CD4-positive, CD25-positive, alpha-beta regulatory T cell (primary cell): ENCODE measurements at places on chromosomes 5 and 9. TPM values are rescaled to one million over a fixed set of nuclear protein-coding genes. Genes with fewer than 3 reads are reported as not detected.
A peak's percentile ranks its signal among the peaks of the same experiment; 100 is the strongest.

Gene NRG2
- polyA plus RNA-seq, result not detected

Gene SLC27A4
- 8.7 TPM for polyA plus RNA-seq

DNA sequence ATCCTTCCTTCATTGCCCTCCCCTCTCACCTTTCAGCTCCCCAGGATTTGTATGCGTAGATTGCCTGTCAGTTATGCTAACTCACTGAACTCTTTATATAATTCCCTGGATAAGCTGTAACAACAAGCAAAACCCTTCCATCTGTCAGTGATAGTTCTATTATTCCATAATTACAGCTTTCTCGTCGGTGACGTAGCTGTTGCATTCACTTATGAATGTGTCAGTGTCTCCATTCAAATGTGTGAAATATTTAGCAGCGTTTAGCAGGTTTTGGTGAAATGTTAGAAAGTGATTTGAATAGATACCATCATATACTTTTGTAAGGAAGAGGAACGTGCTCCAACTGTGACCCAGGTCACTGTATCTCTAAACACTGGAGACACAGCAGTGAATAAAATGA lies 45.2 kb downstream of the PIP5K1B start:
- no peak overlapping the region for H3K4me3 ChIP-seq
- peaks cover 1% of the 10 kb centered on the region for H3K27me3 ChIP-seq
- no peaks in the 10 kb centered on the region for H3K4me1 ChIP-seq
- H3K36me3 ChIP-seq, result no peaks in the 10 kb centered on the region

DNA sequence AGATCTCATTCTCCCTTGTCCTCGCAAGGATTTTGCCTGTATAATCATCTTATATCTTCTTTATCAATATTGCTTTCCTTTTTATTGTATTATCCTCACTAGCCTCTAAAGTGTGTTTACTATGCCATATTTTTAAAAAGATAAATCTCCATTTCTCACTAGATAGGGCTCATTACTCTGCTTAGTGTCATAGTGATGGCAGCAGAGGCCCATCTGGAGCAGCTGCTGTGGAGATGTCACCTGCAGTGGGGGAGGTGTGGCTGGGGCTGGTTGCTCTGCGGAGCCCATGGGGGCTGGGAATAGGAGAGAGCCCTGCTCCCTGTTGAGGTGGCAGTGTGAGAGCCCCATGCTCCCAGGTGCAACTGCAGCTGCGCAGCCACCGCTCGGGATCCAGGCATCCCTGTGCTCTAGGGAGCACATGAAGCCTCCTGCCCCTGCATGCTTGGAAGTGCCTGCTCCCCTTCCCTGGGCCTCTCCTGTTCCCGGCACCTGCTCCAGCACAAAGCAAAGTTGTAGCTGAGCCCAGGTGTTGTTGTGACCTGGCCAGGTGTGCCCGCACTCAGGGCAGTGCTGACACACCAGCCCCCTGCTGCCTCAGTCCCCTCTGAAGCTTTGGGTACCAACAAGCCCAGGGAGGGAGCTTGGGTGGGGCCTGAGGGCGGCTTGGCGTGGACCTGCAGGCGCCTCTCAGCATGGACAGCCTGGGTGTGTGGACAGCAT lies 144.6 kb upstream of the MRPS30 start:
- H3K4me1 ChIP-seq, result no peaks in the 10 kb centered on the region
- no peaks in the 10 kb centered on the region for H3K27me3 ChIP-seq
- no peaks in the 10 kb centered on the region for H3K36me3 ChIP-seq

Gene PTPRD
- not detected for polyA plus RNA-seq

- H3K27me3 ChIP-seq, result no peaks in the 10 kb centered on the region
- H3K27ac ChIP-seq, result no peak overlapping the region
- peaks cover 68% of the 10 kb centered on the region for H3K36me3 ChIP-seq
- DNase-seq, result no peak
- no peak overlapping the region for H3K4me3 ChIP-seq
- peaks cover 3% of the 10 kb centered on the region for H3K4me1 ChIP-seq
These were observed 32.2 kb downstream of the CCDC69 start for GRCh38 chr5:151191661-151192060.

Gene BBLN
- 176 TPM for polyA plus RNA-seq

DNA sequence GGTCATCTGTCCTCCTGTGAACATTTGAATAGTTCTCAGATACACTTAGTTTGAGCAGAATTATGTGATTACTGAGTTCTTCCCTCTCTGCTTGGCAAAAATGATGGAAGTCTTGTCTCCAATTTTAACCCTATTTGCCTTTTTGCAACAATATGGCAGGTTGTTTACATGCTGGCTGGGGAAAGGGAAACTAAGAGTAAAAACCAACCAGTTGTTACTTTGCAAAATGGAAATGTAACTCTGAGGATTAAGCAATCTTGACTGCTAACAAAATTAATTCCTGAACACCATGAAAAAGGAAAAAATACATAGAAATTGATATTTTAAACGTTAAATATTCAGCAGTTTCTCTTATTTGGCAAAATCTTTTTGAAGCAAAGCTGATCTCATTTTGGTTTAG lies 11.1 kb downstream of the SIT1 start:
- H3K4me1 ChIP-seq, result peaks cover 14% of the 10 kb centered on the region
- peak overlapping the region; percentile 55 for H3K27ac ChIP-seq
- H3K4me3 ChIP-seq, result peak overlapping the region; percentile 23
- H3K27me3 ChIP-seq, result no peaks in the 10 kb centered on the region

DNA sequence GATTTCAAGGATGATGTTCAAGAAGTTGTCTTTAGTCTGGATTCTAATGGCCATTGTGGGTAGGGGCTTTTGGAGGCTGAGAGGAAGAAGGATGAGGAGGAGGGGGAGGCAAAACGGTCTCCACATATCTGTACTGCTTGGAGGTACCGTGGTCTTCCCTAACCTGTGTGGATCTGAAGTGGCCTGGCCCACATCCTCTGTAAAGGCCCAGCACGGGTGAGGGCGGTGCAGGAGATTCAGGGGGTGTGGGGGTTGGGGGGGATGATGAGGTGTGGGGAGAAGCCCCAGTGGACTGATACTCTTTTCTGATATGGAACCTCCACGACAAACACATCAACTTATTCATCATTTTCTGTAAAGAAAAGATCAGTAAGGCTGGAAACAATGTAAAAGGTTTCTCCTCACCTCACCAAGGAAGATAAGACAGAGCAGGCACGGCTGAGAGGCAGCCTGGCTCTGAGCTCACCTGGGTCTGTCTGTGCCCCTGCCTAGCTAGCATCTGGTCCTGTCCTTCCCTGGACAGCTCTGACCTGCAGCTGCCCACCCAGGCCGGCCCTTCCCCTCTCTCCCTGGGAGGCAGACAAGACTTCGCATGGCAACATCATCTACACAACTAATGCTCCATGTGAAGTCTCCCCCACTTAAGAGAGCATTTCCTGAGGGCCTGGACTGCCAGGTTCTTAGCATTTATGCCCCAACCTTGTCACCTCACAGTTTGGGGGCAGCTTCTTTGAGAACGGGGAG lies 5.6 kb upstream of the IL3 start:
- no peak for DNase-seq
- H3K27me3 ChIP-seq, result no peaks in the 10 kb centered on the region
- H3K4me3 ChIP-seq, result no peak overlapping the region
- no peak overlapping the region for H3K27ac ChIP-seq
- H3K36me3 ChIP-seq, result no peaks in the 10 kb centered on the region

DNA sequence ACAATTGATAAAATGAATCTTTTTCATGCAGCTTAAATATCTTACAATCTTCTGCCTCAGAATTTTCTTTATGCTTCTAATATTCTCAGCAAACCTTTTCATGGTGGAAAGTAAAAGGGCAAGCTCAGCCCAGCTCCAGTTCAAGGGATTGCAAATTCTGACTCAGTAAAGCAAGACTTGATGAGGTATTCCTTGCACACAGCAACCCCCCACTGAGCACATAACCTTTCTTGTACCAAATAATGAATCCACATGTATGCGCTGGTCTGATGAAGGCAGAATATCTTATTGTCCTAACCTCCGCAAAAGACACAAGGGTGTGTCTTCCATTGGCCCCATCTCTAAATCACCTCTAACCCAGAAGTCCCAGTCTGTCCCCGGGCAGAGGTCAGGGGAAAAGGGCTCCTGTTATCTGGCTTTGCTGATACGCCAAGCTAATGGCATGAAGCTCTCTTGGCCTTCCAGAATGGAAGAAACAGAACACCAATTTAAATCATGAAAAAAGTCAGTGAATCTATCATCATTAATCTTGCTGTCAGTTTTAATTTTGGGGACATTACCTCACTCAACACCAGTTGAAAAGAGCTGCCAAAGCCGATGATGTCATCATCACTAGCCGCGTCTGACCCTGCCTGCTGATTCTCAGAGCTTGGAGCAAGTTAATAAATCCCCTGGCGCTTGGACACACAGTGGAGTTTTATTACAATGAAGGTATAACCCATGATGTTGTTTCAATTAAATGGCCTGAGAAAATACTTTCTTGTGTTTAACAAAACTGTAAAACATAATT lies 592.5 kb upstream of the CLINT1 start:
- no peak for DNase-seq
- no peaks in the 10 kb centered on the region for H3K36me3 ChIP-seq
- H3K4me3 ChIP-seq, result no peak overlapping the region
- H3K27me3 ChIP-seq, result no peaks in the 10 kb centered on the region
- no peak overlapping the region for H3K27ac ChIP-seq

DNA sequence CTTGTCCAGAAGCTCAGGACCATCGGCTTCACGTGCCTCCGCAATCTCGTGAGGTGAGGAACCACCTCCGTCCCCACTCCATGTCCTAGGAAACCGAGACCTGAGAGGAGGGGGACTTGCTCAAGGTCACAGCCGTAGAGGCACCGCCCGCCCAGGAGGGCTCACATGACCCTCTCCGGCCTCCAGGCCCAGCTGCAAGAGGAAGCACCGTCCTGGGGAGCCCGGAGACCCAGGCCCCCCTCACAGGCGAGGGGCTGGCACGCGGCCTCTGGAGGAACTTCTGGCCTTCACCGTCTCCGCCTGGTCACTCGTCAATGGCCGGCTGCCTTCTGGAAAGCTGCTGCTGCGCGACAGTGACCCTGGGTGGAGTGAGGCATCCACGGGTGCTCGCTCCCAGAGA lies 24.2 kb downstream of the FAM78A start:
- DNase-seq, result no peak
- H3K27me3 ChIP-seq, result no peaks in the 10 kb centered on the region
- H3K4me1 ChIP-seq, result peaks cover 57% of the 10 kb centered on the region
- peak overlapping the region; percentile 90 for H3K27ac ChIP-seq
- peak overlapping the region; percentile 71 for H3K4me3 ChIP-seq

DNA sequence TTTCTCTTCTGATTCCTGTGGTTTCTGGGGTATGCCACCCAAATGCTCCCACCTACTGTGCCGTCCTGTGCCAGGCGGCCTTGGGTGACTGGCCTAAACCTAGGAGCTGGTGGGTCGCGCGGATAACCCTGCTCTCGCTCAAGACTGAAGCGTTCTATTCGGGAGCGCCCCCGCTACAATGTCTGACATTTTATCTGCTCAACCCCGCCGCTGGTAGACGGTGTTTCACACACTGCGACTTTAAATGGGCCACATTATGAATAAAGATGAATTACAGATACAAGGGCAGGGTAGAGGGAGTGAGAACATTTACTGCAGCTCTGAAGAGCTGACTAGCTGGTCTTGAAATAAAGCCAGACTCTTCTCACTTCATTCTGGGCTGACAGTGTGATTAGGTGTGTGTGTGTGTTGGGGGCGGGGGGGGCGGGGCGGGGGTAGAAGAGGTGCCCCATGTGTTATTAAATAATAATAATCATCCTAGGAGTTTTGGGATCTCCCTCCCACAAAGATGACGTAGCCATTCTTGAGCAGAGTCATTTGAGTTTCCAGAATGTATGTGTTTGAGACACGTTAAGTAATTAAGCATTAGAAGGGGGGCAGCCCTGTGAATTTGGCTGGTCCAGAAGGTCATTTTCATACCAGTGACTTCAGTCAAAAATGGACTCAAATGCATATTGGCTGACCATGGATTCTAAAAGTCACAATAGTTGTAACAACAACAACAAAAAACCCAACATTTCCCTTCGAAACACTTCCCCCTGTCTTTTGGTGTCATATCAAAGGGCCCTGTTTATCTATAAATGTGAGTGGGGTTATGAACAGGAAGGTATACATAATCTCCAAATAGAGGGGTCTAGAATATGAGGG lies 1.0 kb upstream of the PTCH1 start:
- peaks cover 23% of the 10 kb centered on the region for H3K4me1 ChIP-seq
- H3K27ac ChIP-seq, result no peak overlapping the region

Gene LRRC70
- 0.62 TPM for polyA plus RNA-seq

Gene N4BP3
- 0.33 TPM for polyA plus RNA-seq

GRCh38 chr5:27124590-27124989 lies 86.2 kb upstream of the CDH9 start:
- H3K4me3 ChIP-seq, result no peak overlapping the region
- no peaks in the 10 kb centered on the region for H3K4me1 ChIP-seq
- no peak for DNase-seq
- H3K27ac ChIP-seq, result no peak overlapping the region
- H3K27me3 ChIP-seq, result no peaks in the 10 kb centered on the region

GRCh38 chr5:15833365-15833764 lies 333.4 kb downstream of the FBXL7 start:
- no peaks in the 10 kb centered on the region for H3K4me1 ChIP-seq
- no peak overlapping the region for H3K4me3 ChIP-seq
- no peaks in the 10 kb centered on the region for H3K36me3 ChIP-seq
- H3K27me3 ChIP-seq, result no peaks in the 10 kb centered on the region
- no peak for DNase-seq
- H3K27ac ChIP-seq, result no peak overlapping the region

Gene ALDH1B1
- 9.7 TPM for polyA plus RNA-seq

Gene VAV2
- polyA plus RNA-seq, result not detected

DNA sequence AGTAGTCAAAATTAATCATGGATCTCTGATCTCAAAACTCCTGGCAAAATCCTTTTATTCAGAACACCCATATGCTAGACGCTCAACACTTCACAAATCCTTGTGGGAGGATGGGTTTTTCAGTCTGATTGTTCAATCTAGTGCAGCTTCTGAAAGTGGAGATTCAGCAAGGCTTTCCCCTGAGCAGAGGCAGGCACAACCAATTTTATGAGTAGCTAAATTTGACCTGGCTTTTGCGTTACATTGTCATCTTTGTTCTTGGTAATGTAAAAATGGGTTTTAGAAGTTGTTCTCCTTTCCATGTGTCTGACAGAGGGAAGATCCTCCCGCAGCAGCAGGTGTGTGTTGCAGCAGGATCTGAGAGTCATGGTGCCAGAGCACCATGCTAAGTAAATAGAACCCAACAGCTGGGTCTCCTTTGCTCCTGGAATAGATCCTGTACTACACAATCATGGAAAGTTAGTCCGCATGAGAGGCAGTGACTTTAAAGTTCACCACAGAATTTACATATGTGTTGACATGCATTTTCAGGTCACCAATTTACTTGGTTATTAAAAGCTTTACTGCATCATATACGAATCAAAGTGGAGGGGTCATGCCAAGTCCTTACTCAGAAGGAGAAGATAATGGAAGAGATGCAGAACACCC lies 70.1 kb upstream of the MEF2C start:
- DNase-seq, result no peak
- H3K27me3 ChIP-seq, result no peaks in the 10 kb centered on the region
- no peak overlapping the region for H3K27ac ChIP-seq
- no peak overlapping the region for H3K4me3 ChIP-seq

DNA sequence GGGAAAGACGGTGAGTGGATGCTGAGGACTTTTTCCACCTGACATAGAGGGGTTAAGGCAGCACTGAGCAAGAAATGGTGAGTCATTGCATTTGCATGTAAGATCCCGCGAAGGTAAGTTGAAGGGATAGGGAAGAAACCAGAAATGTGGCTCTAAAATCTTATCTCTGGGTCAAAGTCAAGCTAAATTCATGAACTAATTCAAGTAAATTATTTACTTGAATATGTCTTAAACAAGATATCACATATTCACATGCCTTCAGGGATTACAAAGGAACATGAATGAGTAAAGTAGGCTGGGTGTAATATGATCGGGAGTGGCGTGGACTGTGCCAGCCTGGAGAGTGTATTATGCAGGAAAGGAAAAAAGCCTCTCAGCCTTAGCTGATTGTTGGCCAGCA lies 74.4 kb upstream of the EQTN start:
- H3K4me1 ChIP-seq, result no peaks in the 10 kb centered on the region
- no peak for DNase-seq
- no peaks in the 10 kb centered on the region for H3K27me3 ChIP-seq
- H3K36me3 ChIP-seq, result no peaks in the 10 kb centered on the region

Gene ZFAND5
- 69.8 TPM for polyA plus RNA-seq
